ENCODE measurements at places on chromosomes 7 and 10. TPM values are rescaled to one million over a fixed set of nuclear protein-coding genes. Genes with fewer than 3 reads are reported as not detected.

SUN3 gene
- 0.36 TPM for total RNA-seq

ZNF775 gene
- total RNA-seq = 8.2 TPM

MBL2 gene
- not detected for total RNA-seq

ITGA8 gene
- 19.8 TPM for total RNA-seq

MCMBP gene
- 46.6 TPM for total RNA-seq

SPDYE8 gene
- not detected for total RNA-seq

ZNF282 gene
- total RNA-seq = 18.7 TPM

ACTL6B gene
- total RNA-seq = 58.7 TPM

CFAP69 gene
- 16.8 TPM for total RNA-seq

CALHM2 gene
- total RNA-seq = 4.9 TPM

LRRC18 gene
- not detected for total RNA-seq

PALD1 gene
- 11.3 TPM for total RNA-seq

HECW1 gene
- total RNA-seq = 62.1 TPM

FGFBP3 gene
- 23.3 TPM for total RNA-seq

PNLIPRP1 gene
- total RNA-seq = not detected

OLAH gene
- total RNA-seq = not detected

MRPL32 gene
- 29.6 TPM for total RNA-seq

CLDN12 gene
- total RNA-seq = 60.4 TPM

AS3MT gene
- total RNA-seq = 5.8 TPM

Data from cerebellum (tissue), 4 donors.